ENCODE measurements at places on chromosomes 7 and 10.

DNA sequence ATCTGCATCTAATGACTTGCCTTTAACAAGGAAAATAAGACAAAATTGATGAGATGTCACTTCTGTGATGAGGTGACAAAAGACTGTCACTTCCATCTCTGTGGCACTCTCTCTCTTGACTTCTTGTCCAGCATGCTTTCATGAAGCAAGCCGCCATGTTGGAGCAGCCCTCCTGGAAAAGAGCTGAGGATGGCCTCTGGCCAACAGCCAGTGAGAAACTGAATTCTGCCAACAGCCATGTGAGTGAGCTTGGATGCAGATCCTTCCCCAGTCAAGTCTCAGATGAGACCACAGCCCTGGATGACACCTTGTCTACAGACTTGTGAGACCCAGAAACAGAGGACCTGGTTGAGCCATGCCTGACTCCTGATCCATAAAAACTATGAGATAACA, 412.6 kb upstream of the SHH start:
- DNase-seq = no peak

- DNase-seq = no peak
Observed at GRCh38 chr10:71279590-71280170, 39.4 kb upstream of the SLC29A3 start.

GRCh38 chr10:98921316-98921715, 314.3 kb downstream of the HPSE2 start:
- DNase-seq = no peak

DNA sequence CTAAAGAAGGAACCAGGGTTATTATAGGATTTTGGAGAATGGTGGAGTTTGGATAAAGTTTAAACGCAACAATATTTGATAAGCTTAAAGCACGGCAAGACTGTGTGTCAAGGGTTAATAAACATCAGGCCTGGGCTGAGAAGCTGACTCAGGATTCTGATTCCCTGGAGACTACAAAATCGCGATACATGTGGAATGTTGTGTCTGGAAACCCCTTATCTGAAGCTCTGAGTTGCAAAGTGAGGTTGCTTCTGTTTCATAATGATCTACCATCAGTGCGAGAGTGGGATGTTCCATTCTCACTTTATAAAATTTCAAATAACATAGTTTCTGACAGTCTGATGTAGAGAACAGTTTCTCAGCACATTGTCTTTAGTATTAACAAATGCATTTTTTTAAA, 7.8 kb downstream of the C1GALT1 start:
- no peak for DNase-seq

DNA sequence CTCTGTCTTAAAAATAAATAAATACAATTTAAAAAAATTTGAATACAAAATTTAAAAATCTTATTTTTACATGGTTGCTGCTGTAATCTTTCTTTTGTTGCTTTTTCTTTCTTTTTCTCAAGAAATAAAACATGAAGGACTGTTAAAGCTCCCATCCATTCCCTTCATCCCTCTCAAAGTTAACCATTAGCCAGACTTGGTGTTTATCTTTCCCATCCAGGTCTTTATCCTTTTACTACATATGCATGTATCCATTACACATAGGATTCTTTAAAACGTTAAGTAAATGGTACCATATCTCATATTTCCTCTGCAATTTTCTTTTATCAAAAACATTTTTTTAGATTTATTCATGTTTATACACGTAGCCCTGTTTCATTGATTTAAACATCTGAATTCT, 70.1 kb downstream of the CREB3L2 start:
- no peak for DNase-seq

DNA sequence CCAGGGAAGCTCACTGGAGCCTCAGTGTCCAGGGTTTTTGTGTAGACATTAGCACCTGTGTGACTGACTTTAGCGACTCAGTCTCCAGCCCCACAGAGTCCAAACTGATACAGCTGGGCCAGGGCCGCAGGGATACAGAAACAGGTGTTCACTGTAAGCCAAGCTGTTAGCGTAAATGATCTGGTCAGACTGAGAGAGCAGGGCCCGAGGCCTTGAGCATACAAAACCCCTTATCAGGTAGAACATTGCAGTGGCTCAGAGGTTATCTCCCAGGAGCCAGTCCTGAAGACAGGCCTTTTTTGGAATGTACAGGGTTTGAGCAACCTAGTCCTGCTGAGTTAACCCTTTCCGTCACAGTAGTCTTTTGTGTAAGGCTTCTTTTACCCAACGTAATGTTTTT, 25.0 kb downstream of the LHPP start:
- DNase-seq = no peak

DNA sequence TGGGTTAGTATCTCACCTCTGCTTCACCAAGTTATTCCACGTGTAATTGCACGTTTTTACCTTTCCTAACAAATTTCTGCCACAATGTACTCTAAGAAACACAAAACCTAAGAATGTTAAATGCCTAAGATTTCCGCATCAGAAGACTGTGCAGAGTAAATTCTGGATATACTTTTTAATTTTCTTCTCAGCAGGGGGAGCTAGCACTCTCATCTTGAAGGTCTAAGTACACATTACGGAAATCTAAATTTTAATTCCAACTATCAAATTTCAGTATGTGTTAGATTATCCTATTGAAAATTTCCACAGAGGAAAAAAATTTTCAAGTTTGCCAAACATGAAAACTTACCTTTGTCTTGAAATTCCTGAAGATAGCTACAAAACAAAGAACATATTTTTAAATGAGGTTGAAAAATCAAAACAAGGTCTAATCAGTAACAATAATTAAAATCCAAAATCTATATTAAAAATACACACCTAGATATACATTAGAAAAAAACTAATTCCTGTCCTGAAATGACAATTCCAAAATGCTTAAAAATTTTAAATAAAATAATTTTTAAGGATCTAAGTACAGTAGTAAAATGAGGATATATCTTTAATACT, 10.5 kb downstream of the SKAP2 start:
- no peak for DNase-seq

Data from Peyer's patch (tissue), 4 donors.